ENCODE measurements at places on chromosomes 5 and 9.

- no peak for DNase-seq
Measured at GRCh38 chr5:139698490-139699146, 50.5 kb downstream of the CXXC5 start.

DNA sequence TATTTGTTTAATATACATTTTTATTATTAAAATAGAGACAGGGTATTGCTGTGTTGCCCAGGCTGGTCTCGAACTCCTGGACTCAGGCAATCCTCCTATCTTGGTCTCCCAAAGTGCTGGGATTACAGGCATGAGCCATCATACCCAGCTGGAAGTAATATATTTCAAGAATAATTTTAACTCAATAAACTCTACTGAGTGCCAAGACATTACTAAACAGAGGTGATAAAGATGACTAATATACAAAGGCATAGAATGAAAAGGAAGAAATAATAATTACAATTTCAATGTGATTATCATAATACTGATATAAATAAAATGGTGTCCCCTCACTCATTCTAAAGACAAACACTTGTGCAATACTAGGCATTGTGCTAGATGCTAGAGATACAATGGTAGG, 13.9 kb downstream of the GOLPH3 start:
- DNase-seq, result no peak

- no peak for DNase-seq
Measured at GRCh38 chr9:97768746-97769145, 71.6 kb upstream of the XPA start.

DNA sequence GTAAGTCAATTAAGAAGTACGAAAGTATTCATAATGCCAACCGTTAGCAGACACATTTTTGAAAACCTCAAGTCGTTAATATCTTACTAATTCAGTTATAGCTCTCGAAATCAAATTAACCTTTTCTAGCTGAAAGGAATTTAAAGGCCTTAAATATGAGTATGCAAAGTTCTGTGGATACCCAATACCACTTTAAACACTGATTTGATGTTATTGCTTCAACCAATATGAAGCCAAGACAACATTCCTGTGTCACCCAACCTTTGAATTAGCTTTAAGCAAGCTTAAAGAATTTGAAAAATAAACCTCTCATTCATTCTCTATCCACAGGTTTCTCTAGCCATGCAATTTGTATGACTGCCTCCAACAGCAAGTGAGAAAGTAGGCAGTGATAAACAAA, 204.5 kb downstream of the MCTP1 start:
- DNase-seq, result no peak

- DNase-seq, result no peak
Measured at GRCh38 chr5:91150636-91151035, 232.5 kb downstream of the ARRDC3 start.

GRCh38 chr5:170444181-170444580, 55.0 kb upstream of the KCNMB1 start:
- no peak for DNase-seq

GRCh38 chr5:151780348-151780747, 8.6 kb downstream of the G3BP1 start:
- no peak for DNase-seq

DNA sequence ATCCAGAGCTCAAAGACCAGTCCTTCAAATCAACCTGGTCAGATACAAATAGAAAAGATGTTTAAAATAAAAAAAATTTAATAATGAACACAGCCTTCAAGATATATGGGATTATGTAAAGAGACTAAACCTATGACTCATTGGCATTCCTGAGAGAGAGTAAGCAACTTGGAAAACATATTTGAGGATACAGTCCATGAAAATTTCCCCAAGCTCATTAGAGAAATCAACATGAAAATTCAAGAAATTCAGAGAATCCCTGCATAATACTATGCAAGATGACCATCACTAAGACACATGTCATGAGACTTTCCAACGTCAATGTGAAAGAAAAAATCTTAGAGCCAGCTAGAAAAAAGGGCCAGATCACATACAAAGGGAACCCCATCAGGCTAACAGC, 512.9 kb upstream of the PTGER4 start:
- no peak for DNase-seq

- DNase-seq, result no peak
Measured at GRCh38 chr9:131650254-131650653, 89.6 kb downstream of the RAPGEF1 start.

- DNase-seq, result no peak
Measured at GRCh38 chr9:122536134-122536533, 9.0 kb upstream of the OR1N1 start.

- no peak for DNase-seq
Measured at GRCh38 chr5:177024559-177024958, 2.1 kb downstream of the ZNF346 start.

DNA sequence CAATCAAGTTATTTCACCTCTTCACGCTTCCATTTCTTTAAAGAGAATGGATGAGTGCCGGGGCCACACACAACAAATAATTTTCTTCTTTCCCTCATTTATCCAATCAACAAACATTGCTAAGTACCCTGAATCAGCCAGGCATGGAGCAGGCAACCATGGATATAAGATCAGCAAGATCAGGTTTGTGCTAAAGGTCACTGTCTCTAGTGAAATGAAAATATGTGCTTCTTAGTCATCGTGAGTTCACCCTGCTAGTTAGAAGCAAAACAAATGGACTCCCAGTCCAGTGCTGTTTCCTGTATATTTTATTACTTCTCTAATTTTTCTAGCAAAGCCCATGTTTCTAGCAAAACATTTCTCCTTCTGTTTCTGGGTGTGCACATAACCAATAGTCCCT, 629.2 kb downstream of the BNC2 start:
- no peak for DNase-seq

DNA sequence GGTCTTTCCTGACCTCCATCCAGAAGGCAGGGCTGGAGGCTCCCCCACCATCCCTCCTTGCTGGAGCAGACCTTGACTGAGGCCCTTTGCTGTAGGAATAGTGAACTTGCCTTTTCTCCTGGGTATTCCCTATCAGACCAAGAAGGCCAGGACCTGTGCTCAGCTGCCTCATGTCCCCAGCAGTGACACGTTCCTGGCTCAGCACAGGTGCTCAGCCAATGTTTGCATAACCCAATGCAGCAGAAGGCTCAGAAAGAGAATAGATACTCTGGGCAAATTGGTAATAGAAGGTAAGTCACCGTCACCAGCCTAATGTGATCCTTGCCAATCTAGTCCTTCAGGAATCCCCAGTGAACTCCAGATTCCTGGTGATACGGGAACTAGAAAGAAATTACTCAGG, 96.4 kb downstream of the ACTL7B start:
- DNase-seq, result no peak

DNA sequence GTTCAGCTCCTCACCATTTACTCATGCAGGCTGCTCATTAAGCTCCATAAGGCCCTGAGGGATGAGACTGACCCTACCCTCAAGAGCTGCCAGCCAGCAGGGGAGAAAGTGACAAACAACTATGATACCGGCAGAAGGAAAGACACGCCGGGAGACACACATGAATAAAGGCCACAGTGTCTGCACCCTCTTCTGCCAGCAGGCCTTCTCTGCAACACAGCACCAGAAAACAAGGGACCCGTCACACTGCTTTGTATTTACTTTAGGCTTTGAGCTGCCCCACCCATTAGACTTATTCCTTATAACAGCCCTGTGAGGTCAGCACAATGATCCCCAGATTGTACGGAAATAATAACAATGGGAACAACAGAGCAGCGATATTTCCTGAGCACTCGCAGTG, 7.2 kb downstream of the GABBR2 start:
- no peak for DNase-seq

DNA sequence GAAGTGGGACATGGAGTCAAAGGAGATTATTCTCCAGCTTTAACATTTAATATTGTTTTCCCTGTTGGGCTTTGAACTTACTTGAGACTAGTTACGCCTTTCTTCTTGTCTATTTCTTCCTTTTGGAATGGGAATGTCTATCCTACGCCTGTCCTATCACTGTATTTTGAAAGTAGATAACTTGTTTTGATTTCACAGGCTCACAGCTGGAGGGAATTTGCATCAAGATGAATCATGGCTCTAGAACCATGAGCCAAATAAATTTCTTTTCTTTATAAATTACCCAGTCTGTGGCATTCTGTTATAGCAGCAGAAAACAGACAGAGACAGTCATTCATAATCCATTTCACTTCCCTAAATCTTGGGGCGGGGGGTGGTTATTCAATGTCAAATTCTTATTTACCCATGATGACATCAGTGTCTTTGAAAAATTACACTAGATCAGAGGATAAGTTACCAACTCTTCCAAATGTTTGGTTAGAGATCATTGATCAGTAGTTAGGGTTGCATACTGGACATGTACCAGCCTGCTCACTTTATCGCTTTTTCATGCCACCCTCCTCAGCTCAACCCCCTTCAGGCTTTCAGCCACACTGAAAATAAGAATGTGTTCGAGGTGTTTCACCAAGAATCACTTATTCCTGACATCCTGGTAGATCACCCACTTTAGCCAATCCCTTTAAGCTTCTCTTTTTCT, 419.6 kb upstream of the PIK3R1 start:
- no peak for DNase-seq

DNA sequence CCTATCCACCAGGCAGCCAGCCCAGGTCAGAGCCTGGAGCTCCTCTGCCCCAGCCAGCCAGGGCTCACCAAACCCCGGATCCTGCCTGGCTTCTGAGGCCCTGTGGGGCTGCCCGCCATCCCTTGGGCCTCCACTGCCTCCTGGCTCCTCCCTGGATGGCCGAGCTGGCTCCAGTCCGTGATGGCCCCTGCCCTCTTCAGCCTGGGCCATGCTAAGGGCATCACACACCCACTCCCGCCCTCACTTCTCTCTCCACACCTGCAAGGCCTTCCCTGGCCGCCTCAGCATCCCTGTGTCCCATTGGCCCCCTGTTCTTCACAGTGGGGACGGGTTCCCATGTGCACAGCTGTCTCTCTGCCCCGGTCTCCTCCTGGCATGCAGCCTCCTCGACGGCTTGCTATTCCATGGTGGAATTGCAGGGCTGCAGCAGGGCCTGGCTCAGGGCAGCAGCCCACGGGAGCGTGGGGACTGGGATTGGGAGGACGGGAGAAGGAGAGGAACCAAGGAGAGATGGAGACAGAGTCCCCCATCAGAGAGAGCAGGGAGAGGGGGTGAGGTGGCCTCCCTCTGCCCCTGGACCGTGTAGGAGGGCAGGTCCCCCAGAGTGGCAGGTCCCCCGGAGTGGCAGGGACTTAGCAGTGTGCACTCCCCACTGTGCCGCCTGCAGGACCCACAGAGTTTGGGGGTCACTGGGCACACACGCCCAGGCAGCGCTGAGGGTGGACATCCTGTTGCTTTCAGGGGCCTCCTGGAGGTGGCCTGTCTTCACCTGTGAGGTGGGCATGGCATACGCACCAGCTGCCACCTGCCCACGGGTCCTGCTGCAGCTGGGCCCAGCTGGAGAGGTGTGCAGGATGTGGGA, 16.7 kb upstream of the RNU6ATAC start:
- DNase-seq, result no peak

Measured in T-helper 9 cell (primary cell).